ENCODE measurements at places on chromosomes 13 and 19. TPM values are rescaled to one million over a fixed set of nuclear protein-coding genes. Genes with fewer than 3 reads are reported as not detected.

The SHANK1 gene
- total RNA-seq, result not detected

The CCDC70 gene
- total RNA-seq, result not detected

The CNFN gene
- 1,759 TPM for total RNA-seq

The NKPD1 gene
- total RNA-seq, result 2.4 TPM

The MEF2B gene
- total RNA-seq, result not detected

All from esophagus squamous epithelium (tissue), 5 donors.